Central memory CD4-positive, alpha-beta T cell (primary cell): ENCODE measurements at places on chromosomes 3 and 15.
A peak's percentile ranks its signal among the peaks of the same experiment; 100 is the strongest.

DNA sequence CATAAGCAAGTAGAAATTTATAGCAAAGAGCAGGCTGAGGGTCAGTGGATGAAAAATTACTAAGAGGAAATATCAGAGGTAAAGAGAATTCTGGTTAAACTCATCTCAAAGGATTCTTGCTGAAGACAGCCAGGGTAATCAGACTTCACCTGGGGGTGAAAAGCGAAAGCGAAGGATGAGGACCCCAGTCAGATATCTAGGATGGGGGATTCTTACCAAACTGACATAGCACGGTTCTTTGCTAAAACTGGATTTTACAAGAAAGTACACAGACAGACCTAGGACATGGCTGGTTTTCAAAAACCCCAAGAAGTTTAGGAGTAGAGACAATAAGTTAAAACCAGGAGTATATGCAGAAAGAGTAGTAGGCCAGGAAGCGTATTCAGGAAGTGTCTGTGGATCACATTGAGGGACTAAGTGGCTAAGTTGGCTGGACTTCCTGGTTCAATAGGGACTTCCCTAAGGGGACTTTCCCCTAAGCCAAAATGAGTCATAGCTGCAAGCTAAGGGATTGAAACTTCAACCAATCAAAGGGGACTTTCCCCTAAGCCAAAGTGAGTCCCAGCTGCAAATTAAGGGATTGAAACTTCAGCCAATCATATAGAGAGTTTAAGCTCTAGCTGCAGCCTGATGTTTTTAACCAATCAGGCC is 2.4 kb upstream of the CFAP91 start:
- DNase-seq, result peak; percentile 53

GRCh38 chr3:32106929-32107362 is 526 bp downstream of the GPD1L start:
- DNase-seq, result no peak

DNA sequence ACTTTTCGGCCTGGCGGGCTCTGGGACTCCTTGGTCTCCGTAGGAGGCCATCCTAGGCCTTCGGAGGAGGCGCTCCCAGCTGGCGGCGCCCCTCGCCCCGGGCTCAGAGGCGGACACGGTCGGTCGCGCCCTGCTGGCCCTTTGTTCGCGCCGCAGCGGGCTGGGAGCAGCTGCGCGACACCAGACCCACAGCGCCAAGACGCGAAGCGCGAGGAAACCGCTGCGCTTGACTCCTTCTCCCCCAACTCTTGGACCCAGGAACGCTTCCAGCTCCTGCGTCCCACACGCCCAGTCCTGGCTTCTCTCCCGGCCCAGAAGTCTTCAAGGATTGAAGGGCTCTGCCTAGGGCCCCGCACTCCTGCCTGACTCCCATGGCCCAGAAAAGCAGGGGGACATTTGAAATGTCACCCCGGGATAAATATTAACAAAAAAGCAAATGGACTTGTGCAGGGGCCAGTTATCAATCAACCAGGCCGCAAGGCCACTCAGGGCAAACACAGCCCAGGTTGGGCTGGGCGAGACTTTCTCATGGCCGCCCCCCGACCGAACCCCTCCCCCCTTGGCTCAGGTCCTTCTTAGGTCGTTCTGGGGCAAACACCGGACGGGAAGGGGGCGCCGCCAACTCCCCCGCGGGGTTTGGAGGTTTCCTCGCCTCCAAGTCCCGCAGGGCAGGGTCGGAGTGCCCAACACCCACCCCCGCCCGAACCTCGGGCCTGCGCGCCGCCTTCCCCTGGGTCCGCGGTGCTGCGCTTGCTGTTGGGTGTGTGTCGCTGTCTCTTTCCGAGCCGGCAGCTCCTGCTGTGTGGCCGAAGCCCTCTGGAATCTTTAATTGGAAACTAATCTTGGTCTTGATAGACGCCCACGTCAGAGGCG is 5.1 kb downstream of the ONECUT1 start:
- DNase-seq, result no peak

DNA sequence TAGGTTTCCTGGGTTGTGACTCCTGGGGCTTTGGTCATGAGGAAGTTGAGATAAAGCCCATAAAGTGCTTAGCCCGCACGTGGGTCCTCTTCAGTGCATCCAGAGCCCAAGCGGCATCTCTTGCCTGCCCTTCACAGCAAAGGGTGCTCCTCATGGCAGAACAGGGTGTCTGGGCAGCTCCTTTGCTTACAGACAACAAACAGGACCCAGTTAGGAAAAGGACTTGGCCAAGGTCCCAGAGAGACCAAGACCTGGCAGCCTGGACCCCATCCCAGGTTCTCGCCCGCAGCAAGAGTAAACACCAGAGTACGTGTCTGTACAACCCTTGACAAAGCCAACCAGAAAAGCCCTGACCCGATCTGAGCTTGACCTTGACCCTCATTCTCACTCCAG is 27.0 kb downstream of the ALS2CL start:
- no peak for DNase-seq

GRCh38 chr3:149494022-149494758 is 19.7 kb downstream of the TM4SF4 start:
- DNase-seq, result no peak

DNA sequence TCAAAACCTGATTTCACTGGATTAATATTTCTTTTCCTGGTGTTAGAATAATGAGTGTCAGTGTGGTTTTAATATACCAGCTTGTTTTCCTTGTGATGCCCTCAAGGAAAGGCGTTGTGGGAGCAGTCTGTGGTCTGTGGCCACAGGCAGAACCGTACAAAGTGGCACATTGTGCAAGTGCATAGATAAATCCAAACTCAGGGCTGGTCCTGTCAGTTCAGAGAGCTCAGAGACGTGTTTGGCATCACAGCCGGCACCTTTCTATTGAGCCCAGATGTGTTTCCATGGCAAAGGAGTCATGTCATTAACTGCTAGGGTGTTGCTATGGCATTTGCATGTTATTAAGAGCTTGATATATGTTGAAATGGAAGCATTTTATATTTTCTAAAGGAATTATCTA is 289.9 kb upstream of the RASGRP1 start:
- DNase-seq, result no peak

DNA sequence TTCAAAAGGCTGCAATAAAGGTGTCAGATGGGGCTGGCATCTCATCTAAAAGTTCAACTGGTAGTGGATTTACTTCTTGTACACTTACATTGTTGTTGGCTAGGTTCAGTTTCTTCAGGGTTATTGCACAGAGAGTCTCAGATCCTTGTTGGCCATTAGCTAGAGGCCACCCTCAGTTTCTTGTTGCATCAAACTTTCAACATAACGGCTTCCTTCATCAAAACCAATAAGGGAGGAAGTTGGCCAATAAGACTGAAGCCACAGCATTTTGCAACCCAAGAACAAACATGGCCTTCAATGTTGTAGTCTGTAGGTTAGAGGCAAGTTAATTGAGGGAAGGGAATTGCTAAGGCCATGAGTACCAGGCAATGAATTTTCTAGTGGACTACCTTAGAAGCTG is 218.0 kb downstream of the ZBBX start:
- no peak for DNase-seq

DNA sequence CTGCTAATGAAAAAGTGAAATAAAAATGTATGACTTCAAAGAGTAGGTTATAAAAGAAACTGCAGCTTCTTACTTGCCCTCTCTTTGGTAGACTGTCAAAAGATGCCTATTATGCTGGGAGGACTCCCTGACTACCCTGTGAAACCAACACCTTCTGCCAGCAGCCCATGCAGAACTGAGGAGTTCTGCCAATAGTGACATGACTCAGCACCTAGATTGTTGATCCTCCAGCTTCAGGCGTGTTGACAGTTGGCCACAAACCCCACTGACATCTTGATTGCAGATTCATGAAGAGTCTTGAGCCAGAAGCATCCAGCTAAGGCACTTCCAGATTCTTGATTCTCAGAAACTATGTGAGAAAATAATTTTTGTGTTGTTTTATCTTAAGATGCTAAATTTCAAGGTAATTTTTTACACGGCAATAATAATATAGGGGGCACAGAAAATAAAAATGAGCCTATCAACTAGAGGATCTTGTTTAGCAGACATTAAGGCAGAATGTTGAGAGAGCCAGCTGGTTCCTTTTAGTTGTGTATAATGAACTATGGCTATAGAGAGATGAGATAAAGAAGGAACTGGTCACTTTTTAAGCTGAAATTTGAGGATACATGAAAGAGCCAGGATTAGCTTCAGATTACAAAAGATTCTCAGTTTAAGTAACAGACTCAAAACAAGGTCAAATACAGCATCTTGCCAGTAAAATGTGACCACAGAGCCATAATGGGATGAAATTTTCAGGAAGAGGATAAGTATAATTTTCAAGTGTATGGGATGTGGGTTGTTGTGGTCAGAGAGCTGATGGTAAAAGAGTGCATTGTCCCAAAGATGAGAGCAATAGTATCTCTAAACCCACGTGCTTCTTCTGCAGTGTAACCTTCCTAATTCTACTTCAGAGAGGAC is 588.7 kb upstream of the CBLB start:
- no peak for DNase-seq

DNA sequence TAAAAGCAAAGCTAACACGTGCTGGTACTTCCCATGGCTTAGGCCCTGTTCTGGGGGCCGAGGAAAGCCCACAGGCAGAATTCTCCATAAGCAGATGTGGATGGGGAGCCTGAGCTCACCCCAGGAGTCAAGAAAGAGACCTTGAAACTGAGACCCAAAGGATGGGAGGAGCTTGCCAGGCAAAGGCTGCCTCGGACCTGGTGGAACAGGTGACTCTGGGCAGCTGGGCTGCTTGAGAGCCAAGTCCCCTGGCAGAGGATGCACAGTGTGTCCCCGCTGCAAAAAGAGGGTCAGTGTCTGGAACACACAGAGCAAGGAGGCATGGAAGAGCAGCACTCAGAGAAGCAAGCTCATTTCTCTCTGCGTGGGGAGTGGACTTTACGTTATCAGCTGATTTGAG is 528.7 kb downstream of the GABRG3 start:
- no peak for DNase-seq

DNA sequence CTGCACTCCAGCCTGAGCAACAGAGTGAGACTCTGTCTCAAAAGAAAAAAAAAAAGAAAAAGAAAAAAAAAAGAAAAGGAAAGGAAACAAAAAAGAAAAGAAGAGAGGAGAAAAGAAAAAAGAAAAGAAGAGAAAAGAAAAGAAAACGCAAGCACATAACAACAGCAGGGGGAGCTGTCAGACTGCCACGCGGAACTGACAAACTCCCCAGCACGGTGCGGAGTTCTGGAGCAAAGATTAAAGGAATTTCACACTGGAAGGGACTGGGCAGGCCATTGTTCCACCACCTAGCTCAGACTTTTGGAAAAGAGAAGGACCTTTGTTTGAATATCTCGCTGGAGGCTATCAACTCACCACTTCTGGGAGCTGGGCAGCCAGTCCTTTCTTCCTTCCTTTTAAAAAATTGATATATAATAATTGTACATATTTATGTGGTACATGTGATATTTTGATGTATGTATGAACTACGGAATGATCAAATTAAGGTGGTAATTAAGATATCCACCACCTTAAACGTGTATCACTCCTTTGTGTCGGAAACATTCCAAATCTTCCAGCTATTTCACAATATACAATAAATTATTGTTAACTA is 40.5 kb downstream of the DPPA2 start:
- DNase-seq, result no peak

- DNase-seq, result no peak
Measured at GRCh38 chr3:10088256-10088655, 19.8 kb downstream of the FANCD2OS start.

- no peak for DNase-seq
Measured at GRCh38 chr15:77901921-77902750, 175.4 kb downstream of the TBC1D2B start.

GRCh38 chr3:35832140-35832571 is 192.8 kb downstream of the ARPP21 start:
- DNase-seq, result no peak

DNA sequence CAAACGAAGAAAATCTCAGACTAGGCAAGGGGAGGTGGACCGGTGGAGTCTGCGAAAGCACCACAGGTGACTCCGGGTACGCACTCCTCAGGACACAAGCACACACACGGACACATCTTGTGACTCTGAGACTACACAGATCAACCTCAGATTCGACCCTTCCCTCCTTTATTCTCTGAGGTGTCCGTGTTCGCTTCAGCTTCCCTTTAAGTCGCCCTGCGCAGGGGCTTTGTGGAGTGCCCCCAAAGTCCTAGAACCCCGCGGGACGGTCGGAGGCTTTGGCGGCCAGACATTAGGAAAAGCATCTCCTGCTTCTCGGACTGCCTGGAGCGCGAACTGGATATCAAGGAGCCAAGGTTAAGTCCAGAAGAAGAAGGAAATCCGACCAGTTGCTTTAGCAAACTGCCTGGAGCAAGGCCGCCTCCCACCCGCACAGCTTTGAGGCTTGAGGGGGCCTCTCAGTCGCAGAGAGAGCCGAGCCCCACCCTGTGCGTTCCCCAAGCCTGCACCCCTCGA is 730 bp downstream of the DGKG start:
- no peak for DNase-seq

DNA sequence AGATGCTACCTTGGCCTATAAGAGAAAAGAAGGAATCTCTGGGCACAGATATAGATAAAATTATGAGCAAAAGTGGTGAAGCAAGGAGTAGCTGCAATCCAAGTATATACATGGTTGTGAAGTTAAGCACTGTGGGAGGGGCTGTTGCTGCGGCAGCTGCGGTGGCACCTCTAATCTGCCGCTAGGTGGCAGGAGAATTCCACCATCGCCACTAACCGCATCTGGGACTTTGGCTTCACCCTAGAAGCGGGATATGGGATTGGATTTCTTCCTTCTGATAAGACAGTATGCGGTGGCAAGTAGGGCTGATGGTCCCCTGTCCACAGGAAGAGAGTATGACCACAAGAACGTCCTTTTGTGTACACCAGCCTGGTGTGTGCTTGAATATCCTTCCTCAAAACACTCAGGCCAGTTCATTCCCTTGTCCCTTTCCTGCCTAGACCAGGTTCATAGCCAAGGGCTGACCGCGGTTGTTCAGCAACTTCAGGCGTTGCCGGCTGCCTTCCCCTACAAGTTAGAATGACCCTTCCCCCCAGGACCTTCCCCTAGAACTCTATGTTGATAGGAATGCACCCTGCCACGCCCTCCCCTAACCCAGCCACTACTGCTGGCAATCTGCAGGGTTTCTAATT is 5.1 kb downstream of the MAGEL2 start:
- DNase-seq, result no peak

- DNase-seq, result no peak
Measured at GRCh38 chr3:31064021-31064420, 169.6 kb upstream of the GADL1 start.

DNA sequence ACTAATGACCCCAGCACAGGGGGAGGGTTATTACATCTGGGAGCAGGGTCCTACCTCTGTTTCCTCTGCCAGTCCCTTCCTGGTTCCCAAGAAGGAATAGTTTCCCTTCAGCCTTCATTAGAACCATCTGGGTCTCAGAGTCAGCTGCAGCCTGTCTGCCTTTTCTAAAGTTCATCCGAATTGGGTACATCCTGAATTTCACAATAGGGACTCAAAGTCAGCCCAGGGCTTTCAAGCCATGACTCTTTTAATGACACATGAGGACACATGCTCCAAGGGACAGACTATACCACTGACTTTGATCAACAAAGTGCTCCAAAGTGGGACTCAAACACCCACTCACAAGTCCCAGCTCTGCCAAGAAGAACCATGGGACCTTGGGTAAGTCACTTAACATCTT is 12.7 kb upstream of the CRABP1 start:
- no peak for DNase-seq

DNA sequence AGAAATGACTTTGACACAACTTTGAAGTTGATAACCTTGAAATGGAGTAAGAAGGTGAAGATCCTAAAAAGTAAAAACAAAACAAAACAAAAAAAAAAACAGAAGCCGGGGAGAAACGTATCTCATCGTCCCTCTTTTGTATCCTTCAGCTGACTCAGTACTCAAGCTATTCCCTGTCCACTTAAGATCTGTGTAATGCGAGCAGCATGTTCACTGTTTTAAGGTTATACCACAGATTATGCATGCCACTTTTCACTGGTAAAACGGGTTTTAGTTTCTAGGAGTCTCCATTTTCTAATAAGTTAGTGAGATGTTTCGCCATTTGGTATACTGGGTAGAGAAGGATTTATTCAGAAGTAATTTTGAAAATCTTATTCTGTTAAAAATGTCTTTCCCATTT is 324.3 kb downstream of the FEZF2 start:
- DNase-seq, result no peak
